ENCODE measurements at places on chromosomes 11 and 22. TPM values are rescaled to one million over a fixed set of nuclear protein-coding genes. Genes with fewer than 3 reads are reported as not detected.

The HEPN1 gene
- not detected for total RNA-seq

The GLB1L2 gene
- total RNA-seq = 0.18 TPM

The HBB gene
- total RNA-seq = not detected

The SULT4A1 gene
- 0.09 TPM for total RNA-seq

The KCNJ1 gene
- not detected for total RNA-seq

The CYTH4 gene
- total RNA-seq = 0.43 TPM

The PKDREJ gene
- under 0.01 TPM for total RNA-seq

The SNU13 gene
- total RNA-seq = 75.5 TPM

The GGTLC2 gene
- total RNA-seq = not detected

The OR5B21 gene
- total RNA-seq = 0.14 TPM

The GRM5 gene
- total RNA-seq = under 0.01 TPM

The NLRP6 gene
- total RNA-seq = not detected

The RIC3 gene
- not detected for total RNA-seq

The GLYATL2 gene
- total RNA-seq = 0.71 TPM

The TRIM22 gene
- 82.2 TPM for total RNA-seq

The SYT9 gene
- not detected for total RNA-seq

The MAPK8IP1 gene
- 8.1 TPM for total RNA-seq

The SUN2 gene
- 48.8 TPM for total RNA-seq

The MUC2 gene
- not detected for total RNA-seq

The PNPLA5 gene
- not detected for total RNA-seq

The RRP8 gene
- 10.1 TPM for total RNA-seq

The TCIRG1 gene
- 110 TPM for total RNA-seq

The CHEK1 gene
- 20.5 TPM for total RNA-seq

The ABCG4 gene
- total RNA-seq = 0.14 TPM

The NEFH gene
- total RNA-seq = 0.09 TPM

The SLC25A18 gene
- total RNA-seq = 0.09 TPM

The XRCC6 gene
- total RNA-seq = 296 TPM

The AMPD3 gene
- total RNA-seq = 5.2 TPM
